ENCODE measurements at places on chromosomes 3 and 15.

DNA sequence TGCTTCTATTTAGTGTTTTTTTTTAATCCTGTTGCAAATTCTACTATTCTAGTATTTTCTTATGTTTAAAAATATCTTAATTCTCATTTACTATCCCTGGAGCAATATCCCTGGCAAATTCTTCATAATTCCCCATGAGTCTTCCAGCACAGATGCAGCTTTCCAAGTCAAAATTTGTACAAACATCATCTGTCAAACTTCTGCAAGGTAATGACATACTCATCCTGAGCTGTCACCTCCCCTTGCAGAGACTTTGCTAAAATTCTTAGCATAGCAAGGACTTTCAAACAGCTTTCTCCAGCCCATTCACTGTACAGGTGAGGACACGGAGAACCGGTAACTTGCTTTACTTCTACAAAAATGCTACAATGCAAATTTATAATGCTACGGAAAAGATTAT lies 28.6 kb upstream of the VGLL4 start:
- DNase-seq = no peak

- DNase-seq = no peak
Observed at GRCh38 chr3:187747506-187747905, 2.2 kb upstream of the BCL6 start.

DNA sequence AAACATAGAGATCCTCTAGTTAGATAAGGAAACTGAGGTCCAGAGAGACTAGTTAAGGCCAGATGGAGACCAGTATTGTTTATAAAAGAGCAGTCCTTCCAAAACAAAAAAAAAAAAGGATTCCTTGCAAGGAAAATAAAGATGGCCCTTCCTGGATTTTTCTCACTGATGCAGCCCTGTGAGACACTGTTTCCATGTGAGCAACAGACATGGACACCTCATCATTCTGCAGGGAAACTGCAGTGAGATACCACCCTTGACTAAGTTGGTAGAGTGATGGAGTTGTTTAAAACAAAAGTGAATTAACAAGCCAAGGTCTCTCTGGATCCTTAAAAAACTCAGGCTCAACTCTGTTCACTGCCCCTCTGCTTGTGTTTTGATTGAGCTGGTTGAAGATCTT lies 65.6 kb upstream of the MYZAP start:
- DNase-seq = no peak

DNA sequence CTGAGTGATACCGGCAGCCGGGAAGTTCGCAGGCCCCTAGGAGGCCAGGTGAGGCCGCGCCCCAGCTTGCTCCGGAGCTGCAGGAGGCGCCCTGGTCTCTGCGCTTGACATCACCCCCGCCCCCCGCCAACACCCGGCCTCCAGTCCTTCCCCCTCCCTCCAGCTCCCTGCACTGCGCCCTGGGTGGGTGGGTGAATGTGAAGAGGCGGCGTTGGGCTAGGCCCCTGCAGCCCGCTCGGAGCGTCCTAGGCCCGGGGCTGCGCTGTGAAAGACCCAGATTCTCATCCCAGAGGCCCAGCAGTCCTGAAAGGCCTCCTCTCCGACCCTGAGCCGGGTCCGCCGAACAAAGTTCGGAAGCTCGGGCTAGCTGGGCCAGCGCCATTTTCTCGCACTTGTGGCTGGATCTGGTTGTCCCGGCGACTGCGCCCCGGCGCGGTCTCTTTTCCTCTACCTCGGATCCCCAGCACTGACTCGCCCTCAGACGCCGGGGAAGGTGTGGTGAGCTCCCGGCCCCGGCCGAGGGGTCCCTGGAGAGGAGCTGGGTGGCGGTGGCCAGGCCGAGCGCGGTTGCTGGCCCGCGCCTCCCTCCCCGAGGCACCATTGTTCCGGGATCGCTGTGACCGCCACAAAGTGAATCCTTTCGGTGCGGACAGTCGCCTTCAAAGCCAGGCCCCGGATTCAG lies 12.9 kb downstream of the ZIC4 start:
- DNase-seq = no peak

DNA sequence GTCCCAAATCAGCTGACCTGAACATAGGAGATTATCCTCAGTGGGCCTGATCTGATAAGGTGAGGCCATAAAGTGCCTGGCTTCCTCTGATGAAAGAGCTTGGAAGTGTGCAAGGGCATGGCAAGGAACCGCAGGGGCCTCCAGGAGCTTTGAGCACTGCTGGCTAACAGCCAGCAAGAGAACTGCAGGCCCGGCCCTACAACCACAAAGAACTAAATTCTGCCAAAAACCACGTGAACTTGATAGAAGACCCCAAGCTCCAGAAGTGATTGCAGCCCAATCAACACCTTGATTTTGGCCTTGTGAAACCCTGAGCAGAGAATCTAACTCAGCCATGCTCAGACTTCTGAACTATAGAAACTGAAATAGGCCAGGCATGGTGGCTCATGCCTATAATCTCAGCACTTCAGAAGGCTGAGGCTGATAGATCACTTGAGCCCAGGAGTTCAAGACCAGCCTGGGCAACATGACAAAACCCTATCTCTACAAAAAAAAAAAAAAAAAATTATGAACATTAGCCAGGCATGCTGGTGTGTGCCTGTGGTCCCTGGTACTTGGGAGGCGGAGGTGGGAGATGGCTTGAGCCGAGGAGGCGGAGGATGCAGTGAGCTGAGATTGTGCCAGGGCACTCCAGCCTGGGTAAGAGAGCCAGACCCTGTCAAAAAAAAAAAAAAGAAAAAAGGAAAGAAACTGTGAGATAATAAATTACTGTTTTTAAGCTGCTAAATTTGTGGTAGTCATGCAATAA lies 7.7 kb upstream of the DIS3L start:
- no peak for DNase-seq

DNA sequence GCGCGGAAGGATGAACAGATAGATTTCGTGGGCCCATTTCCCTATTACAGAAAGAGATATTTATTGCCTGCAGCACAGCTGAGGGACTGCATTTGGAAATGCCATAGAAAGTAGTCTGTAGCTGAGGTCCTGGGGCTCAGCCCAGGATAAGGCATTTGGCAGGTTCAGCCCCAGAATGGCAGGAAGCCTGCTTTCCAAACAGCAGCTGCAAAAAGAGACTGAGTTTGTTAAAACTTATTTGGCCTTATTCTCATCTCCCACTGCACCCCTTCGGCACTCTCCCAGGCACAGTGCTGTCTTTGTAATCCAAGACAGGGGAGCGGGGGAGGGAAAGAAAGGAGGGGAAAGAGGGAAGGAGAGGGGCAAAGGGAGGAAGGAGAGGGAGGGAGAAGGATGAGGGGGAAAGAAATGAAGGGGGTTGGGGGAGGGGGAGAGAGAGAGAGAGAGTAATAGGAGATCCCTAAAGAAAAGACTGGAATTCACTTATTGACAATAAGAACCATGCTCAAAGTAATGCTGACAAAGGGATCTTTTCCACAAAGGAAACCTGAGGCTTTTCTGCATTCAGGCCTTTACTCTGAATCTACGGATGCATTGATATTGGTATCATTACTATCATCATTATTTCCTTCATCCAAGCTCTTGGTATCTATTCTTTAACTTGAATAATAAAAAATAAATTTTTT lies 94.0 kb upstream of the LRRN1 start:
- no peak for DNase-seq

GRCh38 chr3:45790596-45790995 lies 5.7 kb downstream of the SLC6A20 start:
- no peak for DNase-seq

DNA sequence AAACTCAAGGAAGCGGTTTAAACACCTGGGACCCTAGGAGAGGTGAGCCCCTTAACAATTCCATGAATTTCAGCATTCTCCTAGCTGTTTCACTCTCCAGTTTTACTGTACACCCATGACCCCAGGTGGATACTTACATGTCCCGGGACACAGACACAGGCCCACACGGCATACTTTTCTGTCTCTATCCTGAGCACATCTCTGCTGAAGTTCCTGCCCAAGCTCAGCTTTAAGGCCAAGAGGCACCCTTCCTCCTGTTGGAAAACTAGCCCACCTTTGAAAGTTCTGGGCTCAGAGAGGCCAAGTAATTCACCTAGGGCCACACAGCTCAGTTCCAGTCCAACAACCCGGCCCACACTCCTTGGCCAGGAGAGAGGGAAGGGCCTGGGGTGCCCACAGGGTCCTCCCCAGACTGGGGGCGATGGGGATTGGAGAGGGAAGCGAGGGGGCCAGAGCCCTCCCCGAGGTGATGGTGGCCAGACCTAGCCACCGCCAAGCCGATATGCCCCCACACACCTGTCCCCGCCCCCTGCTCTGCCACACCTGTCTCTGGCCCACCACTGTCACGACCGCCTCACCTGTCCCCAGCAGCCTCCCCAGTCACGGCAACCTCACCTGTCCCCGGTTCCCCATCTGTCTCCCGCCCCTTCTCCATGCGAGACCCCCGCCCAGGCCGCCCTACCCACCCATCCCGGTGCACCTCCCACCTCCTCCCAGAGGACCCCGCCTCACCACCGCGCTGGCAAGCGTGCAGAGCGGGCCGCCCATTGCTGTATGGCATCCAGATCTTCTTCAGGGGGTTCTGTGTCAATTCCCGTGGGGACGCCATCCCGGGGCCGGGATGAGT lies 431 bp downstream of the PFKFB4 start:
- no peak for DNase-seq

- no peak for DNase-seq
Observed at GRCh38 chr15:92877000-92877399, 23.1 kb upstream of the CHD2 start.

DNA sequence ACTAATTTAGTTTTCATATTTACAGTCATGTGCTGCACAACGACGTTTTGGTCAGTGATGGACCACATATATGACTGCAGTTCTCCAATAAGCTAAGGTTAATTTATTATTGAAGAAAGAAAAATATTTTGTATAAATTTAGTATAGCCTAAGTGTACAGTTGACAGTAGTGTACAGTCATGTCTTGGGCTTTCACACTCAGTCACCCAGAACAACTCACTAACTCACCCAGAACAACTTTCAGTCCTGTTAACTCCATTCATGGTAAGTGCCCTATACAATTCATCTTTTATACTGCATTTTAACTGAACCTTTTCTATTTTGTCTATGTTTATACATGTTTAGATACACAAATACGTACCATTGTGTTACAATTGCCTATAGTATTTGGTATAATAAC lies 3.8 kb upstream of the GABRR3 start:
- no peak for DNase-seq

- DNase-seq = no peak
Observed at GRCh38 chr3:83023086-83023485, 1261.6 kb upstream of the GBE1 start.

- DNase-seq = no peak
Observed at GRCh38 chr3:129434140-129434539, 5.6 kb downstream of the MBD4 start.
